ENCODE measurements at places on chromosomes 7 and 10.

DNA sequence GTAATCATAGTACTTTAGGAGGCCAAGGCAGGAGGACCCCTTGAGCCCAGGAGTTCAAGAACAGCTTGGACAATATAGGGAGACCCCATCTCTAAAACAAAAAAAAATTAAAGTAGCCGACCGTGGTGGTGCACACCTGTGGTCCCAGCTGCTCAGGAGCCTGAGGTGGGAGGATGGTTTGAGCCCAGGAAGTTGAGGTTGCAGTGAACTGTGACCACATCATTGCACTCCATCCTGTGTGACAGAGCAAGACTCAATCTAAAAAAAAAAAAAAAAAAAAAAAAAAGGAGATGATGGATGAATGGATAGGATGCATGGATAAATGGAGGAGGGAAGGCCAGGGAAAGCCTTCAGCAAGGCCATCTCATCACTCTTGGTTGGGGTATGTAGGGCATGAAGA lies 33.4 kb upstream of the BMPR1A start:
- no peak for DNase-seq

DNA sequence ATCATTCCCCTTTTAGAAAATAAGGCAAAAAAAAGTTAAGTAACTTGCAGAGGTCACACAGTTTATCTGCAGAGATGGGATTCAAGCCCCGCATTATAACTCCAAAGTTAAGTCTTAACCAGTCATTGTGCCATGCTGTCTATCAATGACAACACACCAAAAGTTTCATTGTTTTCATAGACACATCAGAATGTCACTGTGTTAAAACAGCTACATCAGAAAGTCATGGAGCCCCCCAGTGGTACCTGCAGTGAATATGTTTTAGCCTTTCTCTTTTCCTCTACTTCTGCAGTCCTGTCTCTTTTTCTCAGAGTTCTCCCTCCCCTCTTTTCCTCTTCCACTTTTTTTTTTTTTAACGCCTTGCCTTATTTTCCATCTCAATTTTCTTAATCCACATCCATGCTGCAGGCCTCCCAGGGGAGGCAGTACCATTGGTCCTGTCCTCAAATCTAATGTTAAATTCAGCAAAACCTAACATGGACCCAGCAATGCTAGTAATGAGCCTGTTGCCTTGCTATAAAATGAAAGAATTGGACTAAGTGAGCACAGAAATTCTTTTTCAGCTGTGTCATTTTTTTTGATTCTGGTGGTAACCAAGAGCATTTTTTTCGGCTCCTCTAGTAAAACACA lies 3.8 kb upstream of the NRCAM start:
- DNase-seq, result no peak

- DNase-seq, result no peak
Measured at GRCh38 chr7:6251653-6252052, 20.8 kb downstream of the CYTH3 start.

DNA sequence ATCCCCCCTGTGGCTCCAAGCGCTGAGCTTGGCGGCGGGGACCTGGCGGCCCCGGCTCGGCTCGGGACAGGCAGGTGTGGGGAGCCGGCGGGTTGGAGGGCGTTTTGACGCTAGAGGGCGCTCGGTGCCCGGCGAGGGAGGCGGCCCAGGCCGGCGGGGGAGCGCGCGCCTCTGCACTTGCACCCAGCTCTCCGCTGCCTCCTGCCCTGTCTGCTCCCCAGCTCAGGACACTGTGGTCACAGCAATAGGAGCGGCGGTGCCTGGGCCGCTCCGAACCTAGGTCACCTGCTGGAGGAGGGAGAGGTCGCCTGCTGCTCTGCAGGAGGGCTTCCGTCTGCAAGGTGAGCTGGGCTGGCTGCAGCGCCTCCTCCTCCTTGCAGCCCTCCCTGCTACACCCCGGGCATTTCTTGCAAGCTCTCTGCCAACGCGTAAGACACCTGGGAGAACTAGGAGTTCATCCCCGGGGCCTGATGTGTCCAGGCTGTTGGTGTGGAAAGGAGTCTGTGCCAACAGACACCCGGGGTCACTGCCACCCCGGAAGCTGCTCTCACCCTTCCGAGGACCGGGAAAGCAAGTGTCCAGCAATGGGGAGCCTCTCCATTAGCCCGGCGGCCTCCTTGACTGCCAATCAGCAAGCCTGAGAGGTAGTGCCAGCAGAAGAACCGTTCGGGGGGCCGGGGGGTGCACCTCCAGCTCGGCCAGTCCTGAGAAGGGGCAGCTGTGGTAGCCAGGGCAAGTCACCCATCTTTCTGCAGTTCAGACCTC lies 620.4 kb downstream of the GALNT17 start:
- no peak for DNase-seq

GRCh38 chr7:107715531-107715930 lies 28.4 kb upstream of the CBLL1 start:
- no peak for DNase-seq
